ENCODE measurements at places on chromosomes 4 and X.

DNA sequence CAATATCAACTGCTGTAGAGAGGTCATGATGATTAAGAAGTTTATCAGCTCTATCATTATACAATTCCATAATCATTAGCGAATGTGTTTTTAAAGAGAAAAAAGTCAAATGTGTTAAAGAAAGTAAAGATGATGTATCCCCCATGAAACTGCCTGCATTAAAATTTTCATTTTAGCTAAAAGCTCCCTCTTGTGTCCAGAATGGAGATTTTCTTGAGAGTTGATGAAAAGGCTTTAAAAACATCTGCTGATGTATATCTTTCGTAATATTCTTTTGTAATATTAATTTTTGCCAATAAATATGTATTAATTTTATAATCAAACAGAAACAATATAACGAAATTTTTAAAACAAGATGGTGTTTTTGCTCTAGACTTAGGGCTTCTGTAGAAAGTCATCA lies 52.1 kb upstream of the LHFPL1 start:
- no peak for DNase-seq

GRCh38 chr4:24748023-24748422 lies 47.4 kb upstream of the SOD3 start:
- DNase-seq, result no peak

- DNase-seq, result no peak
Observed at GRCh38 chr4:145530189-145530588, 48.5 kb downstream of the SMAD1 start.

GRCh38 chrX:137067147-137067546 lies 33.4 kb upstream of the GPR101 start:
- DNase-seq, result no peak

DNA sequence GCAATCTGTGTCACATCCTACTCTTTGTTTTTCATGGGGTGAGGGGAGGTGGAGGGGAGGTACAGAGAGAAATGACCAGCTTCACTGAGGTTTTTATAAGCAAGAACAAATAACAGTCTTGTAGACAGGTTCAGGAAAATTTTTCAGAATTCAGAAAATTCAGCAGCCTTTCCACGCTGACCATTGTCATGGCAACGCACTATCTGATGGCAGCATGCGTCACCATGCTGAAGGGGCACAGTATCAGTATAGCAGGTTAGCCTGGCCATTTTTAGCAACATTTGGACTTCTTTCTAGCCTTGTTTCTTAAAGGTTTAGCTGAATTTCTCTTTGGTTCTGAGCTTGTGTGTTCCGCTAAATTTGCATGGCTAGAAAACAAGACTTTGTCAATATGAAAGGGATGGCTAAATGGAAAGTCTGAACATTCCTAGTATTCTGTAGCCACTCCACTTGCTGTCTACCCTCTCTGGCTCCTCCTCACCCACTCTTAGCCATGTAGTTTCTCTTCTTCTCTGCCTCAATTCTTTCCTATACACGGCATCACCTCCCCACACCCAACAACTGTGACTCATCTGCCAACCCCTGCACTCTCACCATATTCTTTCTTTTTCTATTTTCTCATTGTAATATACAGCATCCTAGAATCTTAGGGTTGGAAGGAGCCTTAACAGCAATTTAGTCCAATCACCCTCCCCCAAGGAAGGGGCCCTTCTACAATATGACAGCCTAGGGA lies 42.7 kb upstream of the CITED1 start:
- no peak for DNase-seq

- no peak for DNase-seq
Observed at GRCh38 chrX:77160301-77160700, 286.9 kb upstream of the FGF16 start.

- no peak for DNase-seq
Observed at GRCh38 chr4:19752599-19752998, 499.1 kb upstream of the SLIT2 start.

Measured in left renal cortex interstitium (tissue), 4 donors.